ENCODE measurements at places on chromosomes 11 and 22.

DNA sequence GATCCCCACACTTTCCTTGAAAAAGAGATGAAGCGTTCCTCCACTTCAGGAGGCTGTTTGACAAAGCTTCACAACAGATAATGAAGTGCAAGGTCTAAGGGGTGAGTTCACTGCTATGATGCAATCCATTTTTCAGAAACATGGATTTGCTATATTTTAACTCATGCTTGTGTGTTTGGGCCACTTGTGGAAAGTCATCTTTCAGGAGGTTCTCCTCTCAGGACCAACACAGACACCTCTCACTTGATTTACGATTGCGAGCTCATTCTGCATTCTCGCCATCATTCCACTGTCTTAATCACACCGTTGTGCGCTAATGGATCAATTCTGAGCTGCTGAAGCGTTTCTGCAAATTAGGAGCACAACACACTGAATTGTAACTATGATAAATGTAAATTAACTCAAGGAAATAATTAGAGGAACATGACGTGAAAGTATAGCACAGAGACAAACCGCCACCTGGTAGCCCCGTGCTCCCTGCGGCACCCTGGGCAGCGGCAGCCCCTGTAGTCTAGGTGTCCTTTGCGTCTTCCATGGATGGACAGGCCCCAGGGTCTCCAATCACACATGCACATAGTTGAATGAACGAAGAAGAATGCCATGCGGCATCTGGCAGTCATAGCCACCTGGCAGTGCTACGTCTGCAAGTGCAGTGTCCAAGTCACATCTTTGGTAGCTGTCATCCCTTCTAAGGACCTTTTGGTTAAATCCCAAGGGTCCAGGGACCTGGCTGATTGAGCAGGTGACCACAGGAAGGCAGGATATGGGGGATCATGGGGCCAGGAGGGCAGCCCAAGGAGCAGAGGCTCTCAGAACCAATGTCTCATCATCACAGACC, 28.1 kb upstream of the RTL6 start:
- no peak for DNase-seq

- no peak for DNase-seq
These were observed 1156.6 kb downstream of the TBC1D22A start for GRCh38 chr22:47919001-47919441.

- DNase-seq = no peak
These were observed 21.5 kb downstream of the NAV2 start for GRCh38 chr11:19734171-19734570.

DNA sequence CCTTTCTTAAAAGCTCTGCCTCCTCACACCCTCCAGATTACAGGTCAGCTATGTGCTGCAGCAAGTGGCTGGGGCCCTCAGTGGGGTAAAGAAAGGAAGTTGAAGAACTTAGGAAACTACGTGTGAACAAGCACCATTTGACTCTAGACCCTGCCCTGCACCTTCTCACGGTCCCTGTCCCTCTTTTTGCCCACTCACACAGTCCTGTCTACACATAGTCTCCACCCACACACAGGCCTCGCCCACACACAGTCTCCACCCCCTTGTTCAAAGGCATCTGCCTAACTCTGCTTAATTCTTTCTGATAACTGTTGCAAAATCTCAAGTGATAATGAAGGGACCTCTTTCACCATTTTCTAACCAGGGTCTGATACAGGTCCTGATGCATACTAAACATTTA, 59.0 kb downstream of the TMPRSS5 start:
- DNase-seq = no peak

GRCh38 chr11:132712466-132712865, 819.8 kb downstream of the OPCML start:
- no peak for DNase-seq

- no peak for DNase-seq
These were observed 290.2 kb downstream of the ETS1 start for GRCh38 chr11:128297091-128297651.

DNA sequence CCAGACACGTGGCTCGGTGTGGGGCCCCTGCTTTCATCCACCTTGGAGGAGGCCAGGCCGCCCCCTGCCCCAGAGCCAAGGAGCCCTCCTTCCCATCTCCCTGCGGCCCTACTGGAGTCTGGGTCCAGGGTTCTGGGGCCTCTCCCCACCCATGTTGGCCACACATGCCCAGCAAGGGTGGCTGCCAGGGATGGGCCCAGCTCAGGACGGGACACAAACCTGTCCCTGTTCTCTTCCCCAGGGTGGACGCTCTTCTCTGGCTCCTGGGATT, 4.6 kb downstream of the PANX2 start:
- no peak for DNase-seq

DNA sequence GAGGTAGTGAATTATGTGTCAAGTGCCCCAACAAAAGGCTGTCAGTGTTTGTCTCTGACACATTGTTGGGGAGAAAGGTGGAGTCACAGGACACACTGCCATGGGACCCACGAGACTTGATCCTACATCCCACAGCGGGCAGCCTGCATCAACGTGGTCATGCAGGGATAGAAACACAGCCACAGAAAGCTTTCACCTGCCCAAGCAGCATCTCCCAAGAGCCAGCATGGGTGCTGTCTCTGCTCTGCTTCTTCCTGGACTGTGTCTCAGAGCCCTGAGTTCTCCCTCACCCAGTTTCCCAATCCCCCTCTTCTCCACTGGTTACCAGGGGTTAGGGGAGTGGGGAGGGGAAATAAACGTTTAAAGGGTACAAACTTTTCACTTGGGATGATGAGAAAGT, 97.2 kb downstream of the VPREB1 start:
- no peak for DNase-seq

GRCh38 chr11:128451652-128452470, 135.5 kb downstream of the ETS1 start:
- DNase-seq = no peak

- no peak for DNase-seq
These were observed 17.1 kb downstream of the SART1 start for GRCh38 chr11:65978391-65979238.

DNA sequence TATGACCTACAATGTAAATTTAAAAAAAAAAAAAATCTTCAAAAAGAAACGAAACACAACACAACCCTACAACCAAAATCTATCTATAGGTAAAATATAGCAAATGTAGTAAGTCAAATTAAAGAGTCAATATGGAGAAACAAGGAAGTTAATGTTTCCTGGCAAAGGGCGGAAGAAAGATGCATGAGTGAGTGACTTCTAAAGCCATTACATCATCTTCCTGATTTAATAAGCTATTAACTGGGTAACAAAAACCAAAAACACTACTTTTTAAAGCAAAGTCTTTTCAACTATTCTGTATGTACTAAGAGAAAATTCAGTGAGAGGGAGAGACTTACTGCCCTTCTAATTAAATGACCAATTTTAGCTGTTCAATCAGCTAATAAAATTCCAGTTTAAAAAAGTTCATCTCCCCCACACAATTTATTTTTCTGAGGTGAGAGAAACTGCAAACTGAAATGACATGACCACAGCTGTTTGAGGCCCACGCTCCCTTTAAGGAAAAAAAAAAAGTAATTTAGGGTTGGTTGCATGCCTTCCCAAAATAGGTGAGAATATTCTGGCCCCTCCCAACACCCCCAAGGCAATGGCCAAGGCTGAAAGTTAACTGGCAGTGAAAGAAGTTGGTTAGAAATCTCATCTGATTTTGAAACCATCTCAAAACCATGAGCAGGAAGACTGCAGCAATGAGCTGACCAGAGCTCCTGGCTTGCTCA, 5.9 kb downstream of the SF1 start:
- no peak for DNase-seq

DNA sequence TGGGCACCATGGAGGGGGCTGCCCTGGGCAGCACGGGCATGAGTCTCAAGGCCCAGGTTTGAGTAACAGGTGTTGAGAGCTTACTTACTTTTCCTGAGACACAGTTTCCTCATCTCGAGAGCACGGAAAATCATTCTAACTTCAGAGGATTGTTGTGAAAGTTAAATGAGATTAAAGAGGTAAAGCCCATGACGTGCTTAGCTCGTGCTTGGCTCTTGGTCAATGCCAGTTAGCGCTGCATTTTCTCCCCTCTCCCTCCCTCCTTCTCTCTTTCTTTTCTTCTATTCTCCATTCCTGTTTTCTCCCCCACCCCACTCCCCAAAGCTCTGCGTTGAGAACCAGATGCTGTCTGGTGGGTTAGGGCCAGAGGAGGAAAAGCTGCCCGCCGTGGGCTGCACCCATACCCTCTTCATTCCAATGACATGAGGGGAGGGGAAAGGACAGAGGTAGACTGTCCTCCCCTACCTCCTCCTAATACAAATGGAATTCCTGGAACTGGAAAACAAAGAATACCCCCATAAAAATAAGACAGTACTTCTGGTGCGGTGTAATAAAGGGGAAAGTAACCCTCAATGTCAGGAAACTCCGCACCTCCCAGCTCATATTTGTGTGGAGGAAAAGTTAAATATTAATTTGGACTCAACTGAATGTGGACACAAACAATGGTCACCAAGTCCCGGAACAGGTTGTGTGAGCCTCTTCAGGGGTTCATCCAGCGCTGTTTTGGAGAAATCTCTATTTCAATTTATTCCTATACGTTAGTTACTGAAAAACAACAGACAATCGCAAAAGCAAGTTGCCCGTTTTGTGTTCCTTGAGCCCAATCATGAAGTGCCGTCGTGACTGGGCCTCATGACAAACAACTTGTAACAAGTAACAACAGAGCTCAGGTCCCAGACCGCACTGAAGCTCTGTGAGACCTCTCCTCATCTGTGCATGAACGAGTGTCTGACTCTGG, 54.8 kb upstream of the B3GAT1 start:
- DNase-seq = no peak

- DNase-seq = no peak
These were observed 7.6 kb downstream of the ATXN10 start for GRCh38 chr22:45678961-45679912.

- no peak for DNase-seq
These were observed 85.4 kb downstream of the MTNR1B start for GRCh38 chr11:93054881-93055280.

DNA sequence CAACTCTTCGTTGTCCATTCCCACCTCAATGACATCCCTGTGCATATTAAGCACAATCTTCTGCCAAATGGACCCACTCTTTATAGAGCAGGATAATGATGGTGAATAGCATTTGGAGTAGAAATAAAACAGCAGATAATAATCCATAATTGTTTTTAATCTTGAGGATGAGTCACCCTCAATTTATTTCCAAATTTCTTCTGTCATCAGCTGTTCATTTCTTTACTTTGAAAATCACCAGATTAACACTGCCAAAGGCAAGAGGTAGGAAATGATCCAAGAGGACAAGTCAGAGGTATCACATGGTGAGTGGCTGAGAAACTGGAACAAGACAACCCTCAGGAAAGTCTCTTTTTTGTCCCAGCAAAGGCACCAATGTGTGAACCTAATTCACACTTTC, 7.3 kb upstream of the AMBRA1 start:
- no peak for DNase-seq
